ENCODE measurements at places on chromosomes 2 and 18.

DNA sequence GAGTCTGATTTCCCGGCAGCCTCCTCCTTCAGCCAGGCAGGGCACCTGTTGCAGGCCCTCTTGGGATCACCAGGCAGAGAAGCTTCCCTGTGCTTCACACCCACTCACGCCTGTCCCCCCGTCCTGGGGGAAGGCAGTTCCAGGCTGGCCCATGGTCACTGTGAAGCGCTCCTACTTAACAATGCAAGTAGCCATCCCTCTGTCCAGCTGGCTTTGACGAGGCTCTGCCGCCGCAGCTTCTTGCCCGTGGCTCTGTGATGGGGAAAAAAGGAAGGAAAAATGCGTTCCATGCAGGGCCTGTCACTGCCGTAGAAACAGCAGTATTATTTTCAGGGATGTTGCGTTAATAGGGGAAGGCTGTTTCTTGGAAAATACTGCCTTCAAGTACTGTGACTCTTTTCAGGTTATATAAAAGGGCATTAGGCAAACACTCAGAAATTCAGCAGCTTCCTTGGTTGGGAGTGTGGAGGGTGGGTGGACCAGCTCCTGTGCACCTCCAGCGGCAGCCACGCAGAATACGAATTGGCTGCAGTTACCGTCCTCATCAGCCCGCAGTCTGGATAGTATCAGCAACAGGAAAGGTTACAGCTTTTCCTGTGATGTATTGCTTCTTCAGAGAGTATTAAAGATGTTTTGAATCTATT is 232.3 kb downstream of the KLHL29 start:
- peak; percentile 65 for DNase-seq

- no peak for DNase-seq
Measured at GRCh38 chr2:38850045-38850444, 25.7 kb downstream of the DHX57 start.

- DNase-seq, result no peak
Measured at GRCh38 chr2:223269386-223269785, 217.4 kb downstream of the KCNE4 start.

DNA sequence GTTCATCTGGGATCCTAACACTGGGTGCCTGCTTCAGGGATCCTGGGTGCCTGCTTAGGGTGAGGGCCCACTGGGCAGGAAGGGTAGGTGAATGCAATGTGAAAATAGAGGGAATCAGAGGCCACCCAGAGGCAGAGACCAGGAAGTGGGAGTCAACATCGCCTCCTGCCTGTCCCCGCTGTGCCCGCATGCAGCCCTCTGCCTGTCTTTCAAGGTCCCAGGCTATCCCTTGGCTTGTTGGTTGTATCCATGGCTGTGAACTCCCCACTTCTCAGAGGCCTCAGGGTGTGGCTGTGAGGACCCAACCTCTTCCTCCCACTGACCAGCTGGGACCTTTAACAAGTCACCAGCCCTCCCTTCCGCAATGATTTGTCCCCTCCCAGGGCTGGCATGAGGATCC is 26.5 kb downstream of the PSD4 start:
- no peak for DNase-seq

DNA sequence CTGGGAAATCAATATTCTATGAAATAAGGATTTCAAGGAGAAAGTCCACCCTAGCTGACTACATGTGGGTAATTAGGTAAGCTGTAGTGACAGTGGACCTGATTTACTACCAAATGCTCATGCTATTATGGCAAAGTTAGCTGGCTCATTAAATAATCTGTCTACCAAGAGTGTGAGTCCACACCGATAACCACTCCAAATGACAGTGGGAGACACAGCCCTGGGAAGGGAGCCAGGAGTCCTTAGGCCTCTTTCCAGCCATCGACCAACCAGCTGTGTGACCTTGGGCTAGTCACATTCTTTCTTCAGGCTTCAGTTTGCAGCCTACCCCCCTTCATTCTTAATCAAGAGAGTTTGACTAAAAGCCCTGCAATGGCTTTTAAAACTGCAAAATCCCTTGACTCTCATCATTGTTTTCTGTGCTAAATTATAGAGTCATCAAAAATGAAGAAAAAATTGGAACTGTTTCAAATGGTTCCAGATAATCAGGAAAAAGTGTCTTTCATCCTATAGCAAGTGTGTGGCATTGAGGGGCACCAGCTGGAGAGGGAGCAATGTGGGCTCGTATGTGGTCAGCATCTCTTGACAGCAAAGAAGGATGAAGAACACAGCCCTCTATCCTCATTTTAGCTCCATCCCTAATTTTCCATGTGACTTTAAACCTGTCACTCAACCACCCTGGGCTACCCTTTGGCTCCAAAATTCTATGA is 45.6 kb upstream of the SLC14A2 start:
- no peak for DNase-seq

DNA sequence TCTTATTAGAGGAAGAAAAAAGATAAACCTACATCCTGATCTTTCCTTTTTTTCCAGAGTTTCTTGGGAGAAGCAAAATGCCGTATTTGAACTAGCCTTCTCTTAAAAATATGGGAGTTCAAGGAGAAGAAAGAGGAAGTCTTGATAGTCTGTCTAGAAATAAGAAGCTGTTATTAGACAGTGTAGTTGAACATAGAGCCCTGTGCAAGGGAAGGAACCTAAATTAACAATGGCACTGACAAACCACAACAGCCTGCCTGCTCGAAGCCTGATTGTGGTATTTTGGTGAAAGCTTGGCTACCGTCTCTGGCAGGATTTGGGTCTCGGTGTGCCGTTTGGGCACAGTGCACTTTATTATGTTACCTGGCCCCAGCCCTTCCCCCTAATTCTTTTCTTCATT is 17.1 kb downstream of the SMARCAL1 start:
- DNase-seq, result no peak

GRCh38 chr2:96618596-96619283 is 19.4 kb downstream of the KANSL3 start:
- no peak for DNase-seq

- no peak for DNase-seq
Measured at GRCh38 chr2:42474765-42475454, 18.9 kb downstream of the KCNG3 start.

DNA sequence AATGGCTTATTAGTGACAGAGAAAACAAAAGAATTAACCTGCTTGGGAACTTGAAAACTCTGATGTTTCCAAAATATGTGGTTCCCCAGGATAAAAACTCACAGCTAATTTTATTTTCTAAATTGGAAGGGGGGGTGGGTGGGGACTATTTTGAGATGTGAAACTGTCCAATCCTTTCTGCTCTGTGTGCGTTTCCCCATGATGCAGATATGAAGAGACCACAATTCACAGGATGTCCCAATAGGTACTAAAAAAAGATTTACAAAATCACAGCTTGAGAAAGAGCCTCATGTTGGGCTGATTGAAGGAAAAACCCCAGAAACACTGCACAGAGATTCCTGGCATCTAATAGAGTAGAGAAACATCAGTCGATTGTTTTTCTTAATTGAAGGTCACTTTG is 273.2 kb downstream of the ARHGAP15 start:
- no peak for DNase-seq

- DNase-seq, result peak; percentile 47
Measured at GRCh38 chr2:232325324-232326273, 53.0 kb upstream of the ALPP start.

DNA sequence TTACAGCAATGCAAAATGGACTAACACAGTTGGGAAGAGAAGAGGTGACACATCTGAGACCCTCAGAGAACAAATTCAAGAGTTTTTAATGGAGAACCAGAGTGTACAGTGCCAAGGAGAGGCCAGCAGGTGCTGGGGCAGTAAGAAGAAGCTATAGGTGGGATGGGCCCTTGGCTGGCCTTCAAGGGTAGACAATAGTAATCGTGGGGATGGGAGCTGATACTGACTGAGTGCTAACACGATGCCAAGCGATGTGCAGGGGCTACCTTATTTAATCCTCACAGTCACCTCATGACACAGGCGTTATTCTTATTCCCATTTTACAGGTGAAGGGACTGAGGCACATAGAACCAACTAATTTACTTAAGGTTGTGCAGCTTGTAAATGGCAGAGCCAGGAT is 131.9 kb upstream of the ID2 start:
- no peak for DNase-seq

DNA sequence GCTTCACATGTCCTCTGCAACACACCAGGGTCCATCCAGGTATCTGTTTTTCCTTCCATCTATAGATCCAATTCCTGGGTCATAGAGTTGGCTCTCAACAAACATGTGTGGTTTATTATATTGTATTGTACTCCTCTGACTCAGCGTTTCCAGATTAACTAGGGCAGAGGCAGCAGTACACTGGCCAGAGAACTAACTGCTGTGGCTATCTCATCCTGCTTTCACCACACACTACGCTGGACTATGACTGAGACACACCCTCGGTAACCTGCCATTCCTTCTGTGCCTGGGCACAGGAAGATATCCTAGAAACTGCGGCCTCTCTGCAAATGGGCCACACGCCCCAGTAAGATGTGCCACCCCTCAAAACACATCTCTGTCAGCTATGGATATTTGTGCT is 159.8 kb upstream of the STK17B start:
- peak; percentile 54 for DNase-seq

- no peak for DNase-seq
Measured at GRCh38 chr18:80225685-80226084, 21.6 kb downstream of the PARD6G start.

GRCh38 chr18:31576670-31577069 is 15.0 kb upstream of the TTR start:
- DNase-seq, result no peak

- DNase-seq, result no peak
Measured at GRCh38 chr2:235990344-235990743, 177.8 kb downstream of the GBX2 start.

DNA sequence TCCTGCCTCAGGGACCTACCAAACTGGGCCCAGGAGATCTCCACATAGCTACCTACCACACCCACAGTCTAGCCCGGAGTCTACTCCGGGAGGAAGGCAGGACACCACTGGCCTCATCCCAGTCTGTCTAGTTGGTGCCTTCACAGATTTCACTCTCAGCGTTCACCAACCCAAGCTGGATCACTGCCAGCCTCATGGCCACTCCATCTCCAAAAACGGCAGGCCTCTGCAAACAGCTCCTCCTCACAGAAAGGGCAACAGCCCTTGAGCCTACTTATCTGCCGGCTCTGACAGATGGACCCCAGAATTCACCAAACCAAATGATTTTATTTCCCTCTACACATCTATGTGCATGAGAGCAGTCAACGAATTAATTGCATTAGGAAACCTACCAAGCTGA is 61.3 kb downstream of the NCKAP5 start:
- DNase-seq, result no peak

DNA sequence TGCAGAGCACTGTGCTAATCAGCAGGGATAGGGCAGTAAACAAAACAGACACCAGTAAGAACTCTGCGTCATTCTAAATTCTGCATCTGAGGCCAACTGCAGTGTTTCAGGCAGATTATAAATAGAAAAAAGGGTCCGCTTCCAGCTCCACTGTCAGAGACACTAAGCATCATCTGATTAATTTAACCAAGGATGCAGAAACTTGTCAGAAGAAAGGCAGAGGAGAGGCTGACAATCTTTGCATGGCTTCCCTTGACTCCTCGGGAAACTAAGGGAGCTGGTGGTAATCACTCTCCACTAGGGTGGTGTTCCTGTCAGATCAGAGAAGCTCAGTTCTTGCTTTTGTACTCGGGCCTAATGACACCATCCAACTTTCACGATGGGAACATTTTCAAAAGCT is 123.5 kb downstream of the DNAH6 start:
- no peak for DNase-seq

DNA sequence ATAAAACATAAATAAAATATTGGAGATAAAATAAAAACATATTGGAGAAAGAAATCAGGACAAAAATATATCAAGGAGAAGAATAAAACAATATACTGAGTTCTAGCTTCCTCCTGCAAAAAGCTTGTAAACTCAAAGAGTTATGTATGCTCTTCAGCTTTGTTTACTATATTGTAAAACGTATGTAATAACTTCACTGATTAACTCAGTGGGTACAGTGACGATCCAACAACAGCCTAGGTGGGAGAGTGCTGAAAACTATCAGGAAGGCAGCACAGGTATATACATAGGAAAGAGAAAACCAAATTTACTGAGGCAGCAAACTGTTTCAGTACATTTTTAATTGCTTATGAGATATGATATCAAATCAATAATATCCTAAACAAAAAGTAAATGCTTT is 8.3 kb downstream of the DSC2 start:
- no peak for DNase-seq

All from mucosa of gallbladder (tissue), 1 donor.